ENCODE measurements at places on chromosomes 16 and 17.

- peak; percentile 46 for DNase-seq
These were observed 54.3 kb upstream of the SREBF1 start for GRCh38 chr17:17890773-17891759.

GRCh38 chr17:55585629-55586028 lies 74.4 kb upstream of the SMIM36 start:
- DNase-seq: no peak

GRCh38 chr16:19389246-19389645 lies 28.4 kb upstream of the TMC5 start:
- DNase-seq: peak; percentile 17

DNA sequence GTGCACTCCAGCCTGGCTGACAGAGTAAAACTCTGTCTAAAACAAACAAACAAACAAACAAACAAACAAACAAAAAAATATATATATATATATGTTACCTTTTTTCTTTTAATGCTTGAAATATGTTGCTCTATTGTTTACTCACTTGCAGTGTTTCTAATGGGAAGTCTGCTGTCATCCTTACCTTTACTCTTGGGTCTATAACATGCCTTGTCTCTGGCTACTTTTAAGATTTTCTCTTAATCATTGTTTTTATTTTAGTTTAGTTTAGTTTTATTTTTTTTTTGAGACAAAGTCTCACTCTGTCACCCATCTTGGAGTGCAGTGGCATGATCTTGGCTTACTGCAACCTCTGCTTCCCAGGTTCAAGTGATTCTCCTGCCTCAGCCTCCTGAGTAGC lies 16.1 kb upstream of the TNRC6A start:
- DNase-seq: no peak

DNA sequence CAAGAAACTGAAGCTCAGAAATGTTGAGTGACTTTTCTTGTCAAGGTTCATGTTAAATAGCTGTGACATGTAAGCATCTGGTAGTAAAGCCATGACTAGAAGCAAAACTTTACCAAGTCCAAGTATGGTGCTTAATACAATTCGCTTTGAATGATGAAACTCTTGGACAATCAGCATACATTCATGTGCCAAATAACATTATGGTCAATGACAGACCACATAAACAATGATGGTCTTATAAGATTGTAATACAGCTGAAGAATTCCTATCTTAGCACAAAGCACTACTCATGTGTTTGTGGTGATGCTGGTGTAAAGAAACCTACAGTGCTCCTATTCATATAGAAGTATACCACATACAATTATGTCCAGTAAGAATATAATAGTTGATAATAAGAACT lies 97.1 kb upstream of the RPRML start:
- DNase-seq: no peak

DNA sequence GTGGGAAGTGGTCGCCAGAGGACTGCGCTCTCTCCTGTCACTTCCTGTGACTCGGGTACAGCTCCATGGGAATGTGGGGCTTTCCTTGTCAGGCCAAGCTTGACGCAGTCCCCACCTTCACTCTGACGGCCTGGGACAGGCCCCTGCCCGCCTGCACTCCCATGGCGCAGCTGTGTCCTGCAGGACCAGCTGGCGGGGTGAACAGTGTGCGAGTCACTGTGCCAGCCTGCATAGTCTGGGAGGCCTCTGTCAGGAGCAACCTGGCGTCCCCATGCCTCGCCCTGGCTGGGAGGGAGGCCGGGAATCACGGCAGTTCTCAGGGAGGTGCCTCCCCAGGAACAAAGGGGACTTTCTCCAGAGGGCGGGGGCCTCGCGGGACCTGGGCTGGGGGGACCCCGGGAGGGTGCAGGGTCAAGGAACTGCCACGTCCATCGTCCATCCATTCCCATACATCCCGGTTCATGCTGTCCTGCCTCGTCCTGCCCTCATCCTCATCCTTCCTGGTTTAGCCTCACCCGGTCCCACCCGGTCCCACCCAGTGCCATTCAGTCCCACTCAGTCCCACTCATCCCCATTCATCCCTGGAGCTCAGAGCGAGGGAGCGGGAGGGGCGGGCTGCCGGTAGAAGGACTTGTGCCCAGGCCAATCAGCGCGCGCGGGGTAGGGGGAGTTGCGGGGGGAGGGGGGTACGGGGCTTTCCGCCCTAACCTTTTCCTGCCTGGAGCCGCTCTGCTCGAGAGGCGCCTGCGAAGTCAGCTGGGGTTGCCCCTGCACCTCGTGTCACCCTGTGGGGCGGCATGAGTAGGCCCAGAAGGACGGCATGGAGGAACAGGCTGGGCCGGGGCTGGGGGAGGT lies 13.4 kb downstream of the FLYWCH1 start:
- DNase-seq: no peak

DNA sequence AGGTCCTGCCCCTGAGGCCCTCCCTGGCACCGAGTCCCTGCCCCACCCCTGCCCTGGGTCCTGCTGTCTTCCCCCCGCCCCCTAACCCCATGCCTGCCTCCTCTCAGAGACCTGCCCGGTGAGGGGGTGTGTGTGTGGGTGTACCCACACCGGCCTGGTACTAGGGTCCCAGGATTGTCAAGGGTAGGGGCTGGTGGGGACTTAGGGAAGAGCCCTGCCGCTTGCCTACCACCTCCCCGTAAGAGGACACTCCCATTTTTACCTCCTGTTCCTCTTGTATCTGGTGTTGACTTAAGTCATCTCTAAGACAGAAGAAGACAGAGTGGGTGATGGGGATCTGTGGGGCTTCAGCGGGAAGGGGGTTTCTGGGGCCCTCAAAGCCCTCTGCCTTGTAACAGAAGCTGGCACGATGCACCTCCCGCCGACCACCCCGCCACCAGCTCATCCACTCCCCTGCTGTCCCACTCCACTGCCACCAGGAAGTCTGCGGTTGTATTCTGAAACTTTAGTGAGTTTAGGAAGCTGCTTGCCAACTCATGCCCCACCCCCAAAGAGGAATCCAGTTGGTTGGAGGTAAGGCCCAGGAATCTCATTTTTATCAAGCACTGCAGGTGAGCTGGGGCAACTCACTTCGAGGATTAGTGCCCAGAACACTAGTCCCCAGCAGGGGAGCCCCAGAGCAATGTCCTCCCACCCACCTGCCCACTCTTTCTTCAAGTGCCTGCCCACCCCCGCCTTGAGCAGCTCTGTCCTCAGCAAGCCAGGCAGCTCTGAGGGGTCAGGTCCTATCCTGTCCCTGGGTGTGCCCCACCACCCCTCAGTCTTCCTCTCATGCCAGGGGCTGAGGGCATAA lies 5.6 kb downstream of the SPATA32 start:
- peak; percentile 49 for DNase-seq

DNA sequence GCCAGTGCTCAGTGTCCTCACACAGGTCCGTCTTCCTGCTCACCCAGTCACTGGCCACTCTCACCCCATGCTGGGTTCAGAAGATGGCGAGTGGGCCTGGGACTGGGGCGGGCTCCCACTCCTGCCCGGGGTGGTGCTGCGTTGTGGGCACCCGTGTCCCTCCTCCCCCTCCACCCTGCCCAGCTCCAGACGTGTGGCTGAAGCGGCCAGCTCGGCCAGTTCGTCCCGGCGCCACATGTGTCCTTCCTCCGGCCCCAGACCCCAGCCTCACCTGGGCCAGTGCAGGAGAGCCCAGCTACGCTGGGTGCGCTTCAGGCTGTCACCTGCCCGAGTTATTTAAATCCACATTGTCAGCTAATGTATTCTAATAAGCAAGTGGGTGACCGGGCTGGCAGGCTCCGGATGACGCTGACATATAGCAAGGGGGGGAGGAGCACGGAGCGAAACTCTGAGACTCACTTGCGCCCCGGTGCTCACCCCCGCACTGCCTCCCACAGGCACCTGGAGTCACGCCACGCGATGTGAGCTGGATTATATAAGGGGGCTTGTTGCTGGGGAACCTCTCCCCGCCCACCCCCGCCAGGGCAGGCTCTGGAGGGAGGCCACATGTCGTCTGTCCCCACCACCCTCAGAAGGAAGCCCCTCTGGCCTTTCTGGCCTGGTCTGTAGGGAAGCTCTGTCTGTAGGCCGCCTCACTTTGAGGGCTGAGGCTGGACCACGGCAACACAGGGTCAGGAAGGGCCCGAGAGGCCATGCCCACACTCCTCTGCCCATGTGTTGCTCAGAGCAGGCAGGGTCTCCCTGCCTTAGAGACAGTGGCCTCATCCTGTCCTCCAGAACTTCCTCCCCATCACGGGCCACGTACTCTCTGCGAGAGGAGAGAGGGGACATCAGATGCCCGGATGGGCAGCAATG lies 7.1 kb upstream of the BAIAP2 start:
- peak; percentile 57 for DNase-seq

DNA sequence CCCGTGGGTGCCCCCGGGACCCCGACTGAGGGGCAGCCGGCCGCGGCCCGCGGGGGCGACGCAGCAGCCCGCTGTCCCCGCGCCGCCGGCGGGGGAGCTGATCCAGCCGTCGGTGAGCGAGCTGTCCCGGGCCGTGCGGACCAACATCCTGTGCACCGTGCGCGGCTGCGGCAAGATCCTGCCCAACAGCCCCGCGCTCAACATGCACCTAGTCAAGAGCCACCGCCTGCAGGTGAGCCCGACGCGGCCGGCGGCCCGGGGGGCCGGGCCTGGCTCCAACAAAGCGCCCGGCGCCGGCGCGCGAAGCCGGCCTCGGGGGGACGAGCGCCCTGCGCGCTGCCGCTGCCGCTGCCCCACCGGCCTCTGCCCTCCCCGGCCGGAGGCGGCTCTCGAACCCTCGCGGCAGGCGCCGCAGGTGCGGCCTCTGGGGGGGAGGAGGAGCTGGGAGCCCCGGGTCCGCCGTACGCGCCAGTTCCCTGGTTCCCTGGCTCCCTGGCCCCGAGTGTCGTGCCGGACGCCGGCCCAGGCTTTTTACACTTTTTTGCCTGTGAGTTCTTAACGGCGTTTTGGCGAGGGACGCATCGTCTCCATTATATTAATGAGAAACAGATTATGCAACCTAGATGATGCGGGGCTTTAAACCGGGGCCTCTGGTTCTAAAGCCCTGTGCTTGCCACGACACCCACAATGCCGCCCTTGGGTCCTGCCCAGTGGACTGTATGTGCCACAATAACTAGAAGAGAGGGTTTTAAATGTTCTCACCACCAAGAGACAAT lies 521 bp downstream of the ATMIN start:
- DNase-seq: peak; percentile 54

DNA sequence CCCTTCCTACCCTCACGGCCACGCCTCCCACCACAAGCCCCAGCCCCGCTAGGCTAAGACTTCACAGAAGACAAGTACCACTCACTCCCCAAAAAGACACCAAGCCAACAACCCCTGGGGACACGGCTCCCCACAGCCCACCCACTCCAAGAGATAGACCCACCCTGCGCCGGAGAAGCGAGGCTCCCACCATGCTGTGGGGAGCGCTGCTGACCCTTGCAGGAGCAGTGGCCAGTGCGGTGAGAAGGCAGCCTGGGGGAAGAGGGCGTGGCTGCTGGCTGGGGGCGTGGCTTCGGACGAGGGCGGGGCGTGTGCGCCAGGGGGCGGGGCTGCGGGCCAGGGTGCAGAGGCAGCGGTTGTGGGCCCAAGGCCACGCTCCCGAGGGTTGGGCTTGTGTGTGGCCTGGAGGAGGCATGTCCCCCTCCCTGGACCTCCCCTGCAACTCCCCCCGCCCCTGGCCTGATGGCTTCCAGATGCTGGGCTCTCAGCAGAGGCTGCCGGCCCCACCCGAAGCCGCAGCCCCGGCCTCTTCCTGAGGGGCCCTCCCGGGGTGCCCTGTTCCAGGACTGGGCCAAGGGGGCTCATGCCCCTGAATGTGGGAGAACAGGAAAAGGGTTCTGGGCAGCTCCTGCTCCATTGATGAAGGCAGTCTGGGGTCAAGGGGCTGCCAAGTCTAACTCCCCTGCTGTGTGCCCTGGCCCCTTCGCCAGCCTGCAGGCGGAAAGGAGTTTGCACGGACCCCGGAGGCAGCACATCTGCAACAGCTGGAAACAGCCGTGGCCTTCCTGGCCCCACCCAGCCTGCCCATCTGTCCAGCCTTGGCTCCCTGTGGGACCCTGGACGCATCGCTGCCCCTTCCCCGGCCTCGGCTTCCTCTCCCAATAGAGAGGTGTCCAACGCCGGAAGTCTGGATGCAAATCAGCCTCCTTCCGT lies 9.1 kb downstream of the TFAP4 start:
- DNase-seq: no peak

- DNase-seq: peak; percentile 37
These were observed 460 bp downstream of the ELOB start for GRCh38 chr16:2776500-2777139.

DNA sequence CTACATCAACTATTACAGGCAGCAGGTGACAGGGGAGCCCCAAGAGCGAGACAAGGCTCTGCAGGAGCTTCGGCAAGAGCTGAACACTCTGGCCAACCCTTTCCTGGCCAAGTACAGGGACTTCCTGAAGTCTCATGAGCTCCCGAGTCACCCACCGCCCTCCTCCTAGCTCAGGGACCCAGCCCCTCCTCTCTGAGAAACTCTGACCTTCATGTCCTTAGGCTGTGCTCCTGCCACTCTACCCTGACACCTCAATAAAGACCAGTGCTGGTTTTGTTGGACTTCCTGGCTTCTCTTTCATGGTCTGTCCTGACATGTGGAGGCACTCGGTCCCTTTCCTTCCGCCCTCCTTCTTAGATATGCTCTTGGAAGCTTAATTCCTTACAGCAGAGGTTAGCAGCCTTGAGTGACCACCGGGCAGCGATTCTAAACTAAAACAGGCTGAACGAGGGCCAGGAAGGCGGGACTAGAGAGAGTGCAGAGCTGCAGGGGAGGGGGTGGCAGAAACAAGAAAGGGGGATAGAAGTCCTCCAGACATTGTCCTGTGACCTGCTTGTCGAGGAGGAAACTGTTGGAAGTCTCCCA lies 915 bp downstream of the AHSP start:
- DNase-seq: no peak

DNA sequence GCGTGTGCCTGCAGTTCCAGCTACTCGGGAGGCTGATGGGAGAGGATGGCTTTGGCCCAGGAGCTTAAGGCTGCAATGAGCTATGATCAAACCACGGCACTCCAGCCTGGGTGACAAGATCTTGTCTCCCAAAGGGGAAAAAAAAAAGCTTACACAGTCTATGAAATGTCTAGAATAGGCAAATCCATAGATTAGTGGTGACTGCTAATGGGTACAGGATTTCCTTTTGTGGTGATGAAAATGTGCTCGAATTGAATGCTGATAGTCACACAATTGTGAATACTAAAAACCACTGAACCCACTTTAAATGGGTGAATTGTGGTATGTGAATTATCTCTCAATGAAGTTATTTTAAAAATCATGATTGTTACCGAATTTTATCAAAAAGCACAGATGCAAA lies 14.9 kb downstream of the USP7 start:
- DNase-seq: no peak

GRCh38 chr16:11583889-11584565 lies 2.7 kb downstream of the LITAF start:
- DNase-seq: no peak

All from activated naive CD4-positive, alpha-beta T cell treated with anti-CD3 and anti-CD28 coated beads, Interleukin-2, amount 50 U/mL, for 16 hours (primary cell).